Liver (tissue), 10 donors: ENCODE measurements at places on chromosomes 16 and 17. TPM values are rescaled to one million over a fixed set of nuclear protein-coding genes. Genes with fewer than 3 reads are reported as not detected.

Gene SRSF2
- total RNA-seq = 184 TPM

Gene IL32
- 8.6 TPM for total RNA-seq

Gene GALR2
- total RNA-seq = 0.08 TPM

Gene UMOD
- not detected for total RNA-seq

DNA sequence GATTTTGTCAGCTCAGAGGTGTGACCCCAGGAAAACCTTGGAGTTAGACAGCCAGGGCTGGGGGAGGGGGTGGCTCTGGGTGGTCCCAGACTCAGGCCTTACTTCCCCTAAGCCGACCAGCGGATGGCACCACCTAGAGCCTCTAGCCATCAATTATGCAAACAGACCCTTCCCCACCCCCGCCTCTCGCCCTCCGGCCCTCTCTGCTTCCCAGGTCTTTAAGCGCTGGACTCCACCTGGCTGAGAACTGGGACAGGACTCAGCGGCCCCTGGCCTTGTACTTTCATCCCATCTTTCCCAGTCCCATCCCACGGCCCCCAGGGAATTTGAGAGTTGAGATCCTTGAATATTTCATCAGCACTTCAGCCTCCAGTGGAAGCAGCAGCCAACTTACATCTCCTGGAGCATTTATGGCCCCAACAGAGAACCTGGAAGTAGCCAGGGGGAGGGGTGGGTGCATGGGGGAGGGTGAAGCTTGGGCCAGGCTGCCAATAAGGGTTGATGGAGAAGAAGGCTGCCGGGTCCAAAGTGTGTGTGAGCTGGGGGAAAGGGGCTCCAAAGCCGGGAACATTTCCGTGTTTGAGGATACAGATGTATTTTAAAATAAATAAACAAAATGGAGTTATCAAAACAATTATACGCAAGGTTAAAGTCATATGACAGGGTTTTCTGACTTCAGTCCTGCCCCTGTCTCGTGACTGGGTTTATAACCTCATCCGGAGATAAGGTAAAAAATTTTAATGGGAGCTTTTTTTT lies 7.5 kb upstream of the JUP start:
- no peak for DNase-seq
- H3K4me3 ChIP-seq = no peak overlapping the region
- peaks cover 7% of the 10 kb centered on the region for H3K4me1 ChIP-seq
- no peaks in the 10 kb centered on the region for H3K36me3 ChIP-seq
